ENCODE measurements at places on chromosomes 12 and 14.

DNA sequence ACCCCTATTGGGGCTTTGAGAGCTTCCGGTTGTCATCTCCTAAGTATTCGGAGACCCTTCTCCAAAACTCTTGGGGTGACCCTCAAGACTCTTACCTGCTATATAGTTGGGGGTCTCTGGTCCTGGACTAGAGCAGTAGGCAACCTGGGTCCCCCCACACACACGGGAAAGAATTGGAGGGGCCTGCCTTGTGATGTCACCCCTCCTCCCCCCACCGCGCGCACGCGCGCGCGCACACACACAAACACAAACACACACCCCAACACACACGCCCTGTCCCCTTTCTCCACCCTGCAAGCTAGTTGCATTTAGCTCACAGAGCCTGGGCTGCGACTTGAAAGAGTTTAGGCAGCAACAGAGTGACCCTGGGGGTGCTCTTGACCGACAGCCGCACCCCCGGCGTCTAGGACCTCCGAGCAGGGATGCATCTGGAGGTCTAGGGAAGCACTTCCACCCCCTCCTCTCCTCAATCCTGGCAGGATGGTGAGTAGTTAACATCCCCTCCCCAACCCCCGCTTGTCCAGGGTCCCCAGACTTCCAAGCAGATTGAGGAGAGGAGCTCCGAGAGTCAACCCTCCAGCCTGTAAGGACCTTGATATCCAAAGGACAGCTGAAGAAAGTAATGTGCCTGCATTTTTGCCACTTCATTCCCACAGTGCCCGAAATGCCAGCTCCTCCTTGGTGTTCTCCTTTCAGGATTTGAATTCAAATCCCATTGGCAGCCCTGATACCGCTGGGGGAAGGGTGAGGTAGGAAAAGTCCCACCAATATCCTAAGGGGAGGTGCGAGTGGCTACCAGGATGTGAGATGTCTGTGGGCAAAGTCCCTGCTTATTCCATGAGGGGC lies 1.4 kb upstream of the DNAJC14 start:
- peak; percentile 12 for DNase-seq

DNA sequence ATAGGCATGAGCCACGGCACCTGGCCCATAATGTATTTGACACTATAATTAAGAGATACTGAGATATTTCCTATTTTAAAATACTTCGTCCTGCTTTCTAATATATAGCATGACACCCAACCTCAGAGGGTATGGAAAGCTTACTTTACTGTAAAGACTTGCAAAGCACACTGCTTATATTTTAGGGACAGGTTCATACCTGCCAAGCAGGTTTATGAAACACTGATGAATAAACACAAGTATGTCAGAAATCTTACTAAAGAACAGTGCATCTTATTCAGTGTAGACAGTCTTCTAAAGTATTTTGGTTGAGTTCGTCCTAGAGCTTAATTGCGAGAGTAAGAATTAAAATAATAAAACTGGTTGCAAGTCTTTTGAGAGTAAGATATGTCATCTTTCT lies 65.4 kb downstream of the PPFIBP1 start:
- DNase-seq, result no peak

DNA sequence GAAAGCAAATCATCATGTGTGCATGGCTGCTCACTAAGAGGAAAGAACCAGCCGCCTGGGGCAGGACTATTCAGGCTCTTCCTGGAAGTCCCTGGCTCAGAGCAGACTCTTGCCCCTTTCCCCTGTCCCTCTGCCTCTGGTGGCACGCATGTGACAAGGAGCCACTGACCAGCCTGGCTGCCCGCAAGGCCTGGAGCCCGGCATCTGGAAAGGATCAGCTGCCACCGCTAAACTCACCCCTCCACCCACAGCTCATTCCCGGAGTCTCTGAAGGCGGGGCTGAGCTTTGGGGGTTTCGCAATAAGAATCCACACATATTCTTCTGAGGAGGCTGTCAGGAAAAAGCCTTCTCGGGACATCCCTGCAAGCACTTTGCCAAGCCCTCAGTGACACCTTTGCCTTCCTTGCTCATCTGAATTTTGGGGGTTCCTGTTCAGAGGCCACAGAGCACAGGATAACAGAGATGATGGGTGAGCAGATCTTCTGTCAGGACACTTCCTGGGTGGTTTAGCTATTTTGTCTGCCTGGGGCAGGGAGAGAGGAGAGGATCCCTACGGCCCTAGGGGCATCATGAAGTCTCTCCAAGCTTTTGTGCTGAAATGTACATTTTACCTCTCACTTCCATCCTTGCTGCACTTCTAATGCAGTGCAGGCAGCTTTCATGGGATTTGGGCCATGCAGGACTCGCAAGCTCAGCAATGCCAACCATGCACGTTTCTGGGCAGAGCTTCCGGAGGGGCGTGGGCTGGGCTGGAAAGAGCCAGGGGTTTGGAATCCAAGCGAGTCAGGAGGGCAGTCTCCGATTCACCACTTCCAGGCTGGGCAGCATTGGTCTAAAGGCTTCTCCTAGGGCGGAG lies 124.8 kb upstream of the MAP1LC3B2 start:
- no peak for DNase-seq

DNA sequence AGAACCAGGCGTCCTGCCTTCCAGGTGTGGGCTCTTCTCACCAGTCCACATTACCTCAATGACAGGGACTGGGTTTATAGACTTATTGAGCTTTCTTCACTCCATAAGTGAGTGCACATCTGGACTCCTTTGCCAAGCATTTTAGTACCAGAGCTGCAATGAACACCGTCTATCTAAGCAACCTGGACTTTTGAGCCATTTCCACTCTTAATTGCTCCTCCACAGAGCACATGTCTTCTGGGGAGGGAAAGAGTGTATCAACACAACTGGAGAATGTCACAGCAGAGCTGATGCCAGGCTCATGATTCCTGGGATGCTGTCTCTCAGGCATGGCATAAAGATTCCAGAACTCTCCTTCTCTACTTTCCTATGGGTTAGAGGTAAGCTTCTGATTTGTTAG lies 43.0 kb upstream of the BDKRB2 start:
- no peak for DNase-seq

GRCh38 chr12:3520168-3520567 lies 29.2 kb downstream of the PRMT8 start:
- DNase-seq, result peak; percentile 33

DNA sequence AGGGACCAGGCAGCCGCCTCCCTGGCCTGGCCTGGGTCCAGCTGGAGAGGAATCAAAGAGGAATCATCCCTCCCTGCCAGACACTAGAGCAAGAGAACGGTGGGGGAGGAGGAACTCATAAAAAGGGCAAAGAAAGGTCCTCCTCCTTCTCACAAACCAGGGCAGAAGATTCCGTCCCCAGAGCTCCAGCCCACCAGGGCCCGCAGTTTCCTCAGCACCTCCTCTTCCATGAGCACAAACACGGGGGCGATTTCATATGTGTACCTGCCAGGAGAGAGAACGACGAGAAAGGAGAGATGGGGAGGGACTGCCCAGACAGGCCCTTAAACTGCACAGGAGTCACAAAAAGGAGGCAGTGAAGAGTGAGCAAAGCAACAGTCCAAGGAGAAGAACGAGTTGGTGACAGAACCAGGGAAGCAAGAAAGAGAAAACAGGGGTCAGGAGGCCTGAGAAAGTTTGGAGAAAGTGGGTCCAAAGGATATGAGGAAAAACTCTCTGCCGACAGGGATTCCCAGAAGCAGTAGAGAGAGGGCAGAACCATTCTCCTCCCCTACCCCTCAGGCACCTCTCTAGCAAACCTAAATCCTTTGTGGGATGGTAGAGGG lies 8.7 kb upstream of the ZNF740 start:
- no peak for DNase-seq

DNA sequence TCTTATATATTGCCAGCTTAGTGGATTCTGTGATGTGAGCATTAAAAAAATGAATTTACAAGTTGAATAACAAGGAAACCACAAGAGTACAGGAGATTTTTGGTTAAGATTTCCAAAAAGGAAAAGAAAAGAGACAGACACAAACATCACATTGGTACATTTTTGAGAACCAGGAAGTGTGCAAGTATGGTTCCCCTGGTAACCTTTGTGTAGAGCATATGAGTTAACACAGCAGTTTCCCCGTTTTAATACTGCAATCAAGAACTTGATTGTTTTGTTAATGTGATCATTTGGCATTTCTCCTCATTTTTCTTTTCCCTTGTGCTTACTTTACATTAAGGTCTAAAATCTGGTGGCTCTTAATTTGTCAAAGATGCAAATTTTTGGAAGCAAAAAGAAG lies 490.4 kb upstream of the ATP2B1 start:
- DNase-seq, result no peak

DNA sequence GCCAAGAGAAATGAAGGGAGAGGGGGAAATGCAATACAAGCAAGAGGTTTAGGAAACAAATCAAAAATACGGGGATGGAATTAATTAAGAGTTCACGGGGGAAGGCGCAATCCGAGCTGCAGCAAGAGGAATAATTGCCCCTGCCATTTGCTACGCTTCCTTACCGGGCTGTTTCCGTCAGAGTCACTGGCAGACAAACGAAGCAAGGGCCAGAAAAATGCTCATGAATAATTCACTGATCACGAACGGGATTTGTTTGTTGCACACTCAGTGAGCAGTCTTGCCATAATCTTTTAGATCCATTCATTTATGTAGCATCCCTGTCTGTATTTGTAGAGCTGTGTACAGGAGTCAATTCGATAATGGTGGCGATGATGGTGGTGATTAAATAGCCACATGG lies 39.0 kb downstream of the PLXNC1 start:
- DNase-seq, result no peak

GRCh38 chr14:101058571-101058970 lies 155.0 kb upstream of the RTL1 start:
- no peak for DNase-seq

- no peak for DNase-seq
These were observed 13.0 kb upstream of the NR1H4 start for GRCh38 chr12:100460702-100461101.

DNA sequence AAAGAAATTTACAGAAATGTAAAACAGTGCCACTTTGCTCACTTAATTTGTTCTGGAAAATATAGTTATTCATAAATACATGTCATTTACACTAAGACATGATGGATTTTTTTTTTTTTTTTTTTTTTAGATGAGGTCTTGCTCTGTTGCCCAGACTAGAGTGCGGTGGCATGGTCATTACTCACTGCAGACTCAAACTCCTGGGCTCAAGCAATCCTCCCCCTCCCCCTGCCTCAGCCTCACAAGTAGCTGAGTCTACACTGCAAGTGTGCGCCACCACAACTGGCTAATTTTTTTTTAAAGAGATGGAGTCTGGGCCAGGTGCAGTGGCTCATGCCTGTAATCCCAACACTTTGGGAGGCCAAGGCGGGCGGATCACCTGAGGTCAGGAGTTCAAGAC lies 101.2 kb downstream of the PPP2R5C start:
- no peak for DNase-seq

DNA sequence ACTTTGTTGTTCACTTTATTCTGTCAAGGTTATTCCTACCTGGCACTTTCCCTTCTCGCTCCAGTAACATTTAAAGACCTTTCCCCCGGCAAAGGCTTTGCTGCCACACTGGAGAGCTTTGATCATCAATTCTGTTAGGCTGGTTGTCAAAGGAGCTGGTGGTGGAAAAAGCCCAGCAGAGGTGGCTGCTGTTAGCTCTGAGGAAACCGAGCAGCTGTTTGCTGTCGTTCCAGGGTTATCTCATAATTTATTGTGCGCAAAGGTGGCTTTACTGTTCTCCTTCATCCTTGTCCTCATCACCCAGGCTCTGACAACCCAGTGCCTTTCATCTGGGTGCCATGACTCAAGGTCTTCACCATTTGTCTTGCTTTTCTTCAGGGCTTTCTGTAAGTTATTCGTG lies 38.2 kb upstream of the CRADD start:
- peak; percentile 82 for DNase-seq

DNA sequence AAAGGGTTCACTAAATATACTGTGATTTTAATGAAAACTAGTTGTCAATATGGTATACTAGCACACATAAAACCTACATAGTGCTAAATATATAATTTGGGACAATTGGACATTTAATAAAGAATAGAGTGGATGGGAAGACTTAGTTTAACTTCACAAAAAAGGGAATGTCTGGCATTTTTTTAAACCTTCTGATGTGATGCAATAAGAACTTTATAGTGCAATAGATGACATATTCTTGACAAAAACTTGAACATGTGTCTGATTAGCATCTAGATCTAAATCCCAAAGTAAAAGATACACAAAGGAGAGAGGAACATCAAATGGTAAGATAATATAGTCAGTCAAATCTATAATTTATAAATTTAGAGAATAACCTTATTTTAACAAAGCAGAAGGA lies 488.3 kb upstream of the SYT1 start:
- no peak for DNase-seq

DNA sequence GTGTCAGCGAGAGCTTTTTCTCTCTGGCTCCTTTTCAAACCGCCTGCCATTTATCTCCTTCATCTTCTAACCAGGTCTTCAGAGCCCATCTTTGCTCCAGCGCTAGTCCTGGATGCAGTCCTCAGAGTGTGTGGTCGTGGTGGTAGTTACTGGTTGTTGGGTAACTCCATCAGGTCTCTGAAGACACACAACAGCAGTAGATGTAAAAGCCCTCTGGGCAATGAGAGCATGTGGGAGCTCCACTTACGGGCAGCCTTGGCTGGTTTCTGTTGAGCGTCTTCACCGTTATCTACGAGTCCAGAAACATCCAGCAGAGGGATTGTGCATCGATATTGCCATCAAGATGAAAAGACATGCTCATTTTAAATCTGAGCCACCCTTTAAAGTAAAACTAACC lies 61.2 kb downstream of the FBXL14 start:
- DNase-seq, result no peak

DNA sequence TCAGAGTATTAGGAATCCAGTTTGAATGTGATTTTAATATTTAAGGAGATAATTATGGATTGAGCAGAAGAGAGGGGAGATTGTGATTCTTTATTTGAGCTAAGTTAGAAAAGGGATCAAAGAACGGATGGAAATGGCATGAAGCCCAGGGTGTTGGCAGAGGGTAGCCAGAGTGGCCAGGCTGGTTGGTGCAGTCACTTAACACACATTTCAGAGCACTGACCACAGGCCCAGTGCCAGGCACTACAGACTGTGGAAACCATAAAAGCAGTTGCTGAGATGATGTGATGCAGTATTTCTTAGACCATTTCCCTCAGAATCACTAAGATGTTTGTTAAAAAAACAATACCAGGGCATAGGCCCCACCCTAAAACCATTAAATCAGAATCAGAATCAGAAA lies 167.7 kb upstream of the AMIGO2 start:
- DNase-seq, result no peak

- no peak for DNase-seq
These were observed 26.3 kb downstream of the FLRT2 start for GRCh38 chr14:85556267-85556666.

DNA sequence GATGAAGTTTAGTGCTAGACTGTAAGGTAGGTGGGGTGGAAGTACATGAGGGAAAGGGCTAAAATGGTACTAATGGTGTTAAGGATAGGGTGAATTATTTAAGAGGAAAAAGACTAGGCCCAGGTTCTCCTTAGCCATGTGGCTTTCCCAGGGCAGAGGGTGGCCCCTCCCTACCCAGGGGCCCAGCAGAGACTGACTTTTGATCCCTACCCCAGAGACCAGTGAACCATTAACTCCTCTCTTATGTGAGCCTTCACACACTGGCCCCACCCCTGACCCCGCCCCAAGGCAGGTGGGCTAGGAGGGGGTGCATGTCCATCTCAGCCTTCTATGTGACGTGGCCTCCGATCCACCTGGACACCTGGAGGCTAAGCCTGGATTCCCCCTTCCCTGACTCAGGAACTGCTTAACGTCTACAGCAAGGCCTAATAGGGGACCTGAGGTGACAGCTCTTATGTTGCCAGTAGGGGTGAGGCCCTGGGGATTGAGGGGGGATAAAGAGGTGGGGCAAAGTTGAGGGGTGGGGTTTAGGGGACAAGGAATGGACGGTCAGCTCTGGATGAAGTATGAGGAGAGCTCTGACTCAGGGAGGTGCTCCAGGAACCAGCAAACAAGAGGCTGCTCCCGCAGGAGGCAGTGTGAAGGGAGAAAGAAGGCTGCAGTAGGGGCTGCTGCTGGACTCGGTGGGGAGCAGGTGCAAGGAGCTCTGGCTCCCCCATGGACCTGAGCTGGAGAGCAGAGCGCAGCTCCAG lies 757 bp downstream of the SLC39A5 start:
- no peak for DNase-seq
